ENCODE measurements at places on chromosomes 3 and 15.

DNA sequence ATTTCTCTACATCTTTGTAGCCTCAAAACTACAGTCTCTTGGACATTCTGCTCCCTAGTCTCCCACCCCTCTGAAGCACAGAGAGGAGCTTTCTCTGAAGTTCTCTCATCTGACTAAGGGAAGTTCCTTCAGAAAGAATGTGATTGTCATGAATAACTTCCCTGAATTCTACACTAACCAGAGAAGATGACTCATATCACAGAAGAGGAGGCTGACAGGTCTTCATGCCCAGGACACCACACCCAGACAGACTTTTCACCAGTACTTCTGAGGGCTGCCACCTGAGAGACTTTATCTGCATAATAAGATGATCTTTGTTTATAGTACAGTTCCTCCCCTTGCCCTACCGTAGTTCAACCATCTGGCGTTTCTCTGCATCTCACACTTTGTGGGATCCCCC is 52.8 kb downstream of the CDIN1 start:
- no peak for DNase-seq

DNA sequence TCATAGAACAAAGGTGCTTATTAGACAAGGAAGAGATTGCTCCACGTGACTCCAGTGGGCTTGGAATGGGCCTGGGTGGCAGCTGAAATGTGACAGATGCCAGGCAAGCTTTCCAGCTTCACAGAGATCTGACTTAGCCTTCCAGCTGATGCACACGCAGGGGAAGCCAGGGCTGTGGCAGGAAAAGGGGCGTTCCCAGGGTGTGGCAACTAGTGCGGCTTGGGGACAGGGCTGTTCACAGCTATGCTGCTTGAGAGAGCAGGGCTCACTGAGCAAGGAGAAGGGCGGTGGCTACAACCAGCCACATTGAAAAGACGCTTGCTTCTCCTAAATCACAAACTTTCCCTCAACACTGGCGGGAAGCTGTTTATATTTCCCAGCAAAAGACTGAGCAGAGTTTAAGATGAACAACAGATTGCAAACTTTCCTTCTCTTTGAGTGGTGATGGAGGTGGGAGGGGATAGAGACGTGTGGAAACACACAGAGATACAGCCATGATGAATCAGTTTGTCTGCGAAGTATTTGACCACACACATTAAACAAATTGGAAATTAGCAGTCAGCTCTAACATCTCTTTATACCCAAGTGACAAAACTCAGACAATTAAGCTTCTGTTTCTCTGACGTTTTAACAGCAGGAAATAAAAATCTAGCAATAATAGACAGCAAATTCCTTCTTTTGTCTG is 127.5 kb downstream of the BDH1 start:
- DNase-seq = peak; percentile 16

- DNase-seq = no peak
Measured at GRCh38 chr3:120481081-120481480, 30.3 kb upstream of the FSTL1 start.

GRCh38 chr3:48470286-48470685 is 23.7 kb downstream of the ATRIP start:
- no peak for DNase-seq

GRCh38 chr15:52362497-52362896 is 66.9 kb upstream of the MYO5C start:
- DNase-seq = no peak

DNA sequence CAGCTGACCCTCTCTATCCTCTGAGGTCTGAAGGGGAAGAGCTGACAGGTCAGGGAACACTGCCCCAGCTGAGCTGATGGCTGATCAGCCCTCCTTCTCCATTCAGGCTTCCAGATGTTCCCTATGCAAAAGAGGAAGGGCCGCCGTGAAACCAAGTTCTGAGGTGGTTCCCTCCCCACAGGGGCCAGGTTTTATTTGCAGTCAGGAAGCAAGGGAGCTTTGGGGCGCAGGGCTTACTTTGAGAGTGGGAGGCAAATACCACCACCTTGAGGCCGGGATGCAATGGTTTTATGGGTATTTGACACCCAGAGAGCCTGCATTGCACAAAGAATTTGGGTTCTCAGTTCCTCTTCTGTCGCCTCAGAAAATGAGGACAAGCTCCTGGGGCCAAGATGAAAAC is 186.9 kb downstream of the ARRDC4 start:
- no peak for DNase-seq

DNA sequence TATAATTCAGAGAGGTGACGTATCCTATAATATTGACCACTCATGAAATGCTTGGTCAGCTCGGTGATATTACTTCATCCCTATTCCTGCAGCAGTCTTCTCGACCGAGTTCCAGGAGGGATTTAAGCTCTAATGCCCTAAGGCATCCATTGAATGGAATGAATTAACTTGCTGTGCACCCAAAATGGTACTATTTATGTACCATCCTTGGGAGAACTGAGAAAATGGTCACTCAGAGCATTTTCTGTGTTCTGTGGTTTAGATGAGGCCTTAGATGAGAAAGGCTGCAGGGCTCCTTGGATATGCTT is 638 bp downstream of the BLOC1S6 start:
- DNase-seq = no peak

GRCh38 chr3:41328926-41329325 is 129.6 kb downstream of the CTNNB1 start:
- DNase-seq = no peak

GRCh38 chr3:177196456-177197040 is 734 bp downstream of the TBL1XR1 start:
- DNase-seq = peak; percentile 42

DNA sequence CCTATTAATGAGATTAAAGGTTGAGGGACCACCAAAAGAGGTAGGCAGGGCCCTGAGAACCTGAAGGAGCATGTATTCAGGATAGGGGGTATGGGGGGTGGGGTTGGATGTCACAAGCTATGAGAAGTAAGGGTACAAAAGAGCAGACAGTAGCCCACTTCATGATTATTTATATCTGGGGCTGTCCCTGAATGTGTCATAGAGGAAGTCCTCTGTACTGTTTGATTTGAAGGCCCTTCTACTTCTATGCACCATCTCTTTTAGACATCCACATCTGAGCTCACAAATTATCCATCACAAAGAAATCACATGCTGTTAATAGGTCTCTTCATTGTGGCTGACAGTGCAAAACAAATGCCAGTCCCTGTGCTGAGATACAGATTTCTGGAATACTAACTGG is 68.6 kb downstream of the FHIT start:
- no peak for DNase-seq

- DNase-seq = no peak
Measured at GRCh38 chr3:34183611-34184340, 385.3 kb downstream of the PDCD6IP start.

All from CD4-positive, alpha-beta T cell treated with Interleukin-1 beta for 1 hour (primary cell).